ENCODE measurements at places on chromosomes 2 and 18.

DNA sequence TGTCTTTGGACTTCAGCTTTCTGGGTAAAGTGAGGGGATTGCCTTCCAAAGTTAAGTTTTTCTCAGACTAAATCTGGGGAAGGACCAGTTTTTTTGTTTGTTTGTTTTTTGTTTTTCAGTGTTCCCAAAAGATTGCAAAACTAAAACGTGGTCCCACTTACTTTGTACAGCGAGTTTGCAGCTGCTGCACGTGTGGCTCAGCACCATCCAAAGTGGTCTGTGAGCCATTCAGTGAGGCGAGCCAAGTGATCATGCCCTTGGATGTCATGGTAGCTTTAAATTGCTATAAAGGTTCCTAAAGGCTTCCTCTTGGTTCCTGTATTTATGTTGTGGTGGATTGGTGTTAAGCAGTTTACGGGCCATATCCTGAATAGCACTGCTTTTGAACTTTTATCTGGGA lies 23.0 kb downstream of the TET3 start:
- no peak for DNase-seq

DNA sequence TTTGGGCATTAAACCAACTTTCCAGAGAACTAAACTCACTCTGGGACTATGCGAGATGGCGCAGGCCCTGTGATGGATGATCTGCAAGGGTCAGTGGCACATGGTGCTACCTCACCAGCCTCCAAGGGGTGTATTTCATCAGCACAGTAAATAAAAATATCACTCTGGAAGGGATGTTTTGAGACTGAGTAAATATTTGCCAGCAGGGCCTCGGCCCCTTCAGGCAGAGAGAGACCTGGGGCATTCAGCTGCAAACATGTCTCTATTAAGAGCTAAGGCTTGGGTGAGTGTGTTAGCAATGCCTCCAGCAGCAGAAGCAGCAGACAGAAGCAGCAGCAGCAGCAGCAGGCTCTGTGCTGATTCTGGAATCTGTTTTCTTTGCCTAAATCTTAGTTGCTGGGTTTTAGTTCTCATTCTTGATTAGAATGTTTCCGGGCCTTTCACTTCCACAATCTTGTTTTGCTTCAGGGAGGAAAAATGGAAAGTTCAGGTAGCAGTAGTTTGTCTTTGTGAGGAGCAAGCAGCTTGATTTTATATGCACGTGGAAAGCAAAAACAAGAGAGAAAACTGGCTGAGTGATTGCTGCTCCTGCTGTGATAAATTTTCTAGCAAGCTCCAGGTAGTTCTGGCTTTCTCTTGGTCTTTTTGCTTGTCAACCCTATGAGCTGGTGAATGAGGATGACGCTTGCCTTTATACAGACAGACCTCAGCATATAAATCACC lies 18.6 kb downstream of the ADCYAP1 start:
- no peak for DNase-seq

GRCh38 chr2:3248754-3249475 lies 128.7 kb downstream of the EIPR1 start:
- DNase-seq, result no peak

DNA sequence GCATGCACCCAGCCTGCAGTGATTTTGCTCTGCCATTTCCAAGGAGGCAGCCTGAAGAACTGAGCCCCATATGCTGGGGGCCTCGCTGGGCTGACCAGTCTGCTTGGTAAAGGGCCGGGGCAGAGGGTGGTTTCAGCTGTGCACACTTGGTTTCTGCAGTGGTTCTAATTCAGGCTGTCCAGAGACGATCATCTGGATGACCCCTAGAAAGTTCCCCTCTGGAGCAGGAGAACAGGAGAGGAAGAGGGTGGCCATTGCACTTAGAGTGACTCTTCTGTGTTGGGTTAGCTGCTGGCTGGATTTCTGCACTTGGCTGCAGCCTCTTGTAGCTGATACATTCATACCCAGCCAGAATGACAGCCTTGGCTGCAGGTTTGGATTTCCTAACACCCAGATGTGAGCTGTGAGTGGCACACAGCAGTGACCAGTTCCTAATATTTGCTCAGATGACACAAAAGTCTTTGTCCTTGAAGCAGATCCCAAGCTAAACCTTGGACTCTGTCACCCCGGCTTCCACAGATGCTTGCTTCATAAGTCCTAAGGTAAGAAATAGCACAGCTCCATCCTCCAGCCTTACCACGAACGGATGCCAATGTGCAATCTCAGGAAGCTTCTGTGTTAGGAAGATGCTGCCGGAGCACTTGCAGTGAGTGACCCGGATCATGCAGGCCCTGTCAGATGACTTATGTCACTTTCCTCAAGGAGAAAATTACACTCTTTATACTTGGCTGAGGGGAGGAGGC lies 105.6 kb downstream of the HNRNPLL start:
- DNase-seq, result no peak

- no peak for DNase-seq
Measured at GRCh38 chr2:949384-950079, 1.1 kb upstream of the SNTG2 start.

GRCh38 chr2:222774941-222775340 lies 85.9 kb upstream of the ACSL3 start:
- no peak for DNase-seq

GRCh38 chr18:7206217-7206616 lies 24.7 kb upstream of the LRRC30 start:
- no peak for DNase-seq

GRCh38 chr2:182870227-182870626 lies 3.8 kb upstream of the FRZB start:
- no peak for DNase-seq

GRCh38 chr2:207122651-207123334 lies 43.0 kb downstream of the KLF7 start:
- no peak for DNase-seq

DNA sequence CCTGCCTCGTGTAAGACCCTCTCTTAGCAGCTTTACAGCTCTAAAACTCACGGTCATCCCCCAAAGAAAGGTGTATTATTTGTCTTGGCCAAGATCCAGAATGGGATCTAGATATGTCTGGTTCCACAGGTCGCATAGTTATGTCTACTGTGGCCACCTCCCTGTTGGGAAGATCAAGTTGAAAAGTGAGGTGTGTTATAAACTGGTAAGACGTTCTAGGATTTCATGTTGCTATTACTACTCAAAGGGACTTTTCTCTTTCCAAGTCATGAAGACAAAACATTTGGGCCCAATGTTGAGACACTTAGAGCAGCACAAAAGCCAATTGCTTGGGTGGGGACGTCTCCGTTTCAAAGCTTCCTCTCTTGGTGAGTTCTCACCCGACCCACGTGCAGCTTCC lies 766.0 kb downstream of the RNF144A start:
- no peak for DNase-seq

GRCh38 chr2:21331625-21332370 lies 208.0 kb downstream of the TDRD15 start:
- no peak for DNase-seq

DNA sequence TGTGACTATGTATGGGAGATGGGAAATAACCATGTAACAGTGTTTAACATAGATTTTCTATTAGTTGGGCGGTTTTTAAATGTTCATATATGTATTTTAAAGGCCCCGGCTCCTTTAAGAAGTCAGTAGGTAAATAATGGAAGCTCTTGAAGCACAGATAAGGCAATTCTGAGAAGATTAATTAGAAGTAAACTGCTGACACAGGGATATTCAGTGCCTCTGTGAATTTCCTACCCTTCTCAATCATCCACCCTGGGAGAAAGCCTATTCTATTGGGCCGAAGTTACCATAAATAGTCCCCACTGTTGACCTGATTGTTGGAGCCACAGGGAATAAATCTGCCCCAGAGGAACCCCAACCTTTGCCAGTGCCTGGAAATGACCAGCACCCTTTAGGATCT lies 56.8 kb upstream of the SIX3 start:
- no peak for DNase-seq

- no peak for DNase-seq
Measured at GRCh38 chr2:181231886-181232621, 225.1 kb upstream of the ITGA4 start.

- DNase-seq, result no peak
Measured at GRCh38 chr2:208103616-208104015, 20.7 kb downstream of the CRYGD start.

DNA sequence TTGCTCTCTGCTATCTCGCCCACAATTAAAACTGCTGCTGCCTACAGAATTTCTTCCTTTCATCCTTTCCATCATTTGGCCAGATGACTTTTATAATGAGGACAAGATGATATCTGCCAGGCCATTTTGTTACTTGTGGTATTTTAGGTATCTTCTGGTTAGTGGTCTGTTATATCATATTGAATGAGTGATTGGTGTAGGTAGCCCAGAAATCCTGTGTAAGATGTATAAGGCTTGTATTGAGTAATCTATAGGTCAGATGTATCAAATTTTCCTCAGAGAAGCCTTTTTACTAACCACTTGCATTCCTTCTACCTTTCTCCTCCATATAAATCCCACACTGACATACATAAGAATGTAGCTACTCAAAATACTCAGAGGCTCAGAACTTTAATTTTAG lies 118.3 kb downstream of the UBR3 start:
- DNase-seq, result no peak

- no peak for DNase-seq
Measured at GRCh38 chr2:75561566-75562512, 1.1 kb upstream of the EVA1A start.

- DNase-seq, result no peak
Measured at GRCh38 chr2:88396209-88396608, 56.3 kb downstream of the FOXI3 start.

All from CMK (cell line).